Fibroblast of upper back skin (primary cell): ENCODE measurements at places on chromosomes 7 and 10.
A peak's percentile ranks its signal among the peaks of the same experiment; 100 is the strongest.

DNA sequence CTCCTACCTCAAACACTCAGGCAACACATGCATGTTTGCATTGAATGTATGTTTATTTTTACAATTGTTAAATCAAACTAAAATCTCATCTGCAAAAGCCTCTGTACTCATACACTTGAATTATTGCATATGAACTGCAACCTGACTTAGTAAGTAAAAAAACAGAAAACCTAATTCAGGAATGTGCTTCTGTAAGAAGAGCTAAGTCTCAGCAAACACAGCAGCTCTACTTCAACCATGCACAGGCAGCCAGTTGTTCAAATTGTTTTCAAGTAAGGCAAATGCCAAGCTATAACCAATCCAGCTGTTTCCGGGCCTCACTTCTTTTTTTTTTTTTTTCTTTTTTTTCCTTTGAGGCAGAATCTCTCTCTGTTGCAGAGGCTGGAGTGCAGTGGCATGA lies 93.5 kb upstream of the MALRD1 start:
- no peak for DNase-seq

GRCh38 chr10:78214955-78215354 lies 181.3 kb downstream of the RPS24 start:
- no peak for DNase-seq

DNA sequence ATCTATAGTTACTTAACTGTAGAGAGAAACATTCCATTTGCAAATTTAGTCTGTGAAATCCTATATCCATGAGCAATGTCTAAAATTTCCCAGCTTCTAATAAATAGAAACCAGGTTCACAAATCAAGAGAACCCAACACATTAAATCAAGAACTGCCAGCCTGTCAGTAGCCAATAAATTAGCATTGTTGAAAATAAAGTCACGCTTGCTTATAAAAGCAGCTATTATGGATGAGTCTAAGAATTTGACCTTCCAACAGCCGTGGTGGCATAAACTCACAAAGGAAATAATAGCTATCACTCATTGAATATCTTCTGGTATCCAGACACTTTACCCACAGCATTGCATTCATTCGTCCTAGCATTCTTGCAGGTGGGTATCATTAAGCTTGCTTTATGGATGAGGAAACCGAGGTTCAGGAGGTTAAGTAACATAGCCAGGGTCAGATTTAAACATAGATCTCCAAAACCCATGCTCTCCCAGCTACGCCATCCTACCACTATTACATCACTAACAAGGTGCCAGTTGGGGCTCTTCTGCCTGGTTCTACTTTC lies 260.1 kb upstream of the YAE1 start:
- DNase-seq, result peak; percentile 84

DNA sequence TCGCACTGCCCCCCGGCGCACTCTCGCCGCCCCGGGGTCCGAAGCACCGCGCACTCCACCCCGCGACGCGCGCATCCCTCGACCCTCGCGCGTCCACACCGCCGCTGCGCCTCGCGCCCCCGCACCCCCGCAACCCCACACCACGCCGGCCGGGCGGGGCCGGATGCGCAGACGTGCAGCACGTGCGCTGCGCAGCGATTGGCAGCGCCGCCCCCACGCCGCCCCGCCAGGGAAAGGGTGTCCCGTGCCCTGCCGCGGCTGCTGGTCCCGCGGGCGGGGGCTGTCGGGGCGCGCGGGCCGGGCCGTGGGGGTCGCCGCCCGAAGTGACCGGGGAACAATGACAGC lies 53.7 kb upstream of the KDM7A start:
- DNase-seq, result peak; percentile 36

DNA sequence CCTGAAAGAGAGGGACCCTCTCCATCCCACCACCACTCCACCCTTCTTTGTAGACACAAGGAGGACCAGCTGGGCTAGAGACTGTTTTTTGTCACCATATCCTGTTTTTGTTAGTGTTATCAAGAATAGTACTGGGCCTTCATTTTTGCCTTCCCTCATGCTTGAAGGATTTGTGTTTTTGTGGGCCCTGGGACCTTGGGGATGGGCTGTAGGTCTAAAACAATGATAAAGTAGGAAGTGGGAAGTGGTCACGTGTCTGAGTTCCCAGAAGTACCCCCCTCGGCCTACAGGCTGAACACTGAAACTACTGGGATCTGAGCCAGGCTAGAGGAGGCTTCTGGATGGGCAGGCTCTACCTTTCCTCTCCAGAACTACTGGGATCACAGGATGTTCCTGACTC lies 8.9 kb downstream of the AGFG2 start:
- DNase-seq, result peak; percentile 56

DNA sequence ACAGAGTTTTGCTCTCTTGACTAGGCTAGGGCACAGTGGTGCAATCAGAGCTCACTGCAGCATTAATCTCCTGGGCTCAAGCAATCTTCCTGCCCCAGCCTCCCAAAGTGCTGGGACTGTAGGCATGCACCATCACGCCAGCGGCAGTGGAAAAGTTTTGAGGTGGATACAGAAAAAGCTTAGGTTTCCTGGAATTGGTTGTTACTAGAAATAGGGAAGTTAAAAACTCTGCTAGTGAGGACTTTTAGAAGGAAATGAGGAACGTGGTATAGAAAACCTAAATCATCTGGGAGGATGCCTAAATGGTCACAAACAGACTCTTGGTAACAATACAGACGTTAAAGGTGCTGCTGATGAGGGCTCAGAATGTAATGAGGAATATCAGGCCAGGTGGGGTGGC lies 10.9 kb upstream of the SNX8 start:
- DNase-seq, result no peak
